ENCODE measurements at places on chromosomes 2 and 18. TPM values are rescaled to one million over a fixed set of nuclear protein-coding genes. Genes with fewer than 3 reads are reported as not detected.

DNA sequence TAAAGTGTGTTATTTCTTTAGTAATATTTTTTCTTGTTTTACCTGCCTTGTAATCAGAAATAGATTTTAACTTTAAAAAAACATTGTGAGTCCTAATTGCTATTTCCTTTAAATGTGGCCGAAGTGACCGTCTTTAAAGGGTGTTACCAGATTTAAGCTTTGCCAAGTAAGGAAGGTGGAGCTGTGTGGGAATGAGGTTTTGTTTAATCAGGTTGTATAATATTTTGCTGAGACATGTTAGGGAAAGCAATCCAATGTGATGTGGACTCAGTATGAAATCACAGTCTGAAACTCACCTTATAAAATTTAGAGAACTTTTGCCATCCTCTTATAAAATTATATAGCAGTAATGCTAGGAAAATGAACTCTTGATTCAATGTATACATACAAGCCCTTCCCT, 32.9 kb upstream of the ITPRID2 start:
- DNase-seq = peak; percentile 7

The GAREM2 gene
- total RNA-seq = 1.4 TPM

DNA sequence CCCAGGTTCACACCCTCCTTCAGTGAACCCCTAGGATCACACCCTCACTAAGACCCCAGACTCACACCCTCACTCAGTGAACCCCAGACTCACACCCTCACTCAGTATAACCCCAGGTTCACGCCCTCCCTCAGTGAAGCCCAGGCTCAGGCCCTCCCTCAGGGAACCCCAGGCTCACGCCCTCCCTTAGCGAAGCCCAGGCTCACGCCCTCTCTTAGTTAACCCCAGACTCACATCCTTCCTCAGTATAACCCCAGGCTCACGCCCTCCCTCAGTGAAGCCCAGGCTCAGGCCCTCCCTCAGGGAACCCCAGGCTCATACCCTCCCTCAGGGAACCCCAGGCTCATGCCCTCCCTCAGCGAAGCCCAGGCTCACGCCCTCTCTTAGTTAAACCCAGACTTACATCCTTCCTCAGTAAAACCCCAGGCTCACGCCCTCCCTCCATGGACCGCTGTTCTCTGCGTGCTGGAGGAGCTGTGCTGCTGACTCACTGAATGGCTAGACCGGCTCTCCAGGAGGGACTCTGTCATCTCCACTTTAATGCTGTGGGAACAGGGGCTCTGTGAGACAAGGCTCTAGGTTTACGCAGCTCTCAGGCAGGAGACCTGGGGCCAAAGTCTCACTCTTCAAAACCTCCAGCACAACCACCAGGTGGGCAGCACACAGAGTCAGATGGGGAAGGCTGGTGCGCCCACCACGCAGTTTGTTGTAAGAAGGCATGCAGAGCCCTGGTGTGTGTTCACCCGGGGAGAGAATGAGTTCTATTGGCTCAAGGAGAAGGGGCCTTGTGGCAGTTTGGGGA, 506.9 kb upstream of the MYT1L start:
- no peak for DNase-seq

- DNase-seq = no peak
Measured at GRCh38 chr2:13240061-13240460, 523.3 kb downstream of the TRIB2 start.

The CPO gene
- not detected for total RNA-seq

All from PC-3 (cell line).